Large intestine (tissue), 12 donors: ENCODE measurements at places on chromosomes 7 and 10. TPM values are rescaled to one million over a fixed set of nuclear protein-coding genes. Genes with fewer than 3 reads are reported as not detected.

The SPDYE9 gene
- polyA plus RNA-seq = 0.37 TPM

DNA sequence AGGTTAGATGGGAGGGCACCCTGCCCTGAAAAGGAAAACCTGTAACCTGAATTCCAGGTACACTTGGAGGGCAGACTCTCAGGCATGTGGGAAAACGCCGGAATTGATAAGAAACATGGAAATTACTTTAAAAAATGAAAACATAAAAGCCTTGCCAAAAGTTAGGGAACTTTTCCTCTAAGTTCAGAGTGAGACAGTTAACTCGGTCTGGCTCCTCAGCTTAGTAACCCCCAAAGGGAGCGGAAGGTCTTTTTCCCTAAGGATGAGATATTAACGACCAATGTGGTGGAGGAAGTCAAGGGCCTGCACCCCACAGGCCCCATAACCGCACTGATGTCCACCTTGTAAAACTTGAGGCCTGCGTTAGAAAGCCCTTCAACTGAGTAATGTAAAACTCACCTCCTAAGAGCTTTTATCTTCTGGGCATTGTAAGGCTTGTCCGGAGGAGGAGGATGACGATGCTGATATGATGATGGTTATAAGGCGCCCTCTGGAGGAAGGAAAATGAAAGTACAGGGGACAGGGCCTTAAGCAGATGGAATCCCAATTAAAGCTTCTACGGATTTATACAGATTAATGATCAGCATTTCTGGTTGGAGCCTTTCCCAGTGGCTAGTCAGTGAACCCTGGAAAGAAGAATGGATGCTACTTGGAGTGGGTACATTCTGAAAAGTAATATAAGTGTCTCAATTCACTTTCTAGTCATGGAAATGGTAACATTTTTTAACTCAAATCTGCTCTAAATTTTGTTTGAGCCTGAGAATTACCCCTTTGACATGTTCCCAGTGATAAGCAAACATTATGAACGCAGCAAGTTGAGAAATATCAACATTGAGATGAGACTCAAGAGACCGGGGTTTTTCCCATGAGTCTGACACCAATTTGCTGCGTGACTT, 694 bp downstream of the COL1A2 start:
- peak; percentile 72 for DNase-seq
- H3K27ac ChIP-seq = peak overlapping the region; percentile 83
- peaks cover 11% of the 10 kb centered on the region for H3K4me1 ChIP-seq
- peak overlapping the region; percentile 61 for H3K4me3 ChIP-seq
- H3K27me3 ChIP-seq = peaks cover 19% of the 10 kb centered on the region

The CPVL gene
- 333 TPM for polyA plus RNA-seq

The MALSU1 gene
- polyA plus RNA-seq = 40.0 TPM

DNA sequence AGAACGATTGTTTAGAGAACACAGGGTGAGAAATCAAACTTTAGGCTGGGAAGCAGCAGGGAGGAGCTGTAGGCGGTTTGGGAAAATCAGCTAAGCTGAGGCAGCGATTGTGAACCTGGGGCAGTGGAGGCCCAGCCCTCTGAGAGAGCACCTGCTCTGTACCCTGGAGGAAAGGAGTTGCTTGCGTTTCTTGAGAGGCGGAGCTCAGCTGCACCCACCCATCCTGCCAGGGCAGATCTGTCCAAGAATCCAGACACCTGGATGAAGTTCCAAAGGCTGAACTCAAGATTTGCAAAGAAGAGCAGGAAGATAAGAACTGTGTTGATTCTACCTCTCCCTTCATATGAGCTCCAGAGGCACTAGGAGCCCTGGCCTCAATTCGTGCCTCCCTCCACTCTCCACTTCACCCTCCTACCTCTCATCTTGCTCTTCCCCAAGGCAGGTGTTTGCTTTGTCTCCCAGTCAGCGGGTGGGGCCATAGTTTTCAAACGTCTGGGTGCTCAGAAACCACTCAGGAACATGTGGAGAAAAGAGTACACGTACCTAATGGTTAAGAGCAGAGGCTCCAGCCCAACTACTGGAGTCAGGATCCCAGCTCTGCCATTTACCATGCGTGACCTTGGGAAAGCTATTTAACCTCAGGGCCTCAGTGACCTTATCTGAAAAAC, 21.5 kb upstream of the TMEM213 start:
- peak overlapping the region; percentile 20 for H3K27ac ChIP-seq
- H3K4me3 ChIP-seq = no peak overlapping the region
- peaks cover 5% of the 10 kb centered on the region for H3K4me1 ChIP-seq
- H3K27me3 ChIP-seq = peaks cover 3% of the 10 kb centered on the region

DNA sequence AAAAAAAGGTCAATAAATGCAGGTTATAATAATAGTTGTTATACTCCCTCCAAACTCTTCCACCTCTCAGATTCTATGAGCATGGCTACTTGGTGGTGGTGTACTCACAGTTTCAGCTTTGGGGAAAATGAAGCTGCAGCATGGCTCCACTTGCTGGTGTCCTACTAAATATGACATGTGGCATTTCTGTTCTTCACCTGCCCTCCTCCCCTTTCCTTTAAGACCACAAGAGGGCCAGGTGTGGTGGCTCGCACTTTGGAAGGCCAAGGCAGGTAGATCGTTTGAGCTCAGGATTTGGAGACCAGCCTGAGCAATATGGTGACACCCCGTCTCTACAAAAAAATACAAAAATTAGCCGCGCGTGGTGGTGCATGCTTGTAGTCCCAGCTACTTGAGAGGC, 101.1 kb downstream of the SLC37A3 start:
- no peak overlapping the region for H3K4me3 ChIP-seq
- H3K4me1 ChIP-seq = no peaks in the 10 kb centered on the region
- H3K27me3 ChIP-seq = no peaks in the 10 kb centered on the region
- no peaks in the 10 kb centered on the region for H3K36me3 ChIP-seq
- H3K27ac ChIP-seq = no peak overlapping the region

DNA sequence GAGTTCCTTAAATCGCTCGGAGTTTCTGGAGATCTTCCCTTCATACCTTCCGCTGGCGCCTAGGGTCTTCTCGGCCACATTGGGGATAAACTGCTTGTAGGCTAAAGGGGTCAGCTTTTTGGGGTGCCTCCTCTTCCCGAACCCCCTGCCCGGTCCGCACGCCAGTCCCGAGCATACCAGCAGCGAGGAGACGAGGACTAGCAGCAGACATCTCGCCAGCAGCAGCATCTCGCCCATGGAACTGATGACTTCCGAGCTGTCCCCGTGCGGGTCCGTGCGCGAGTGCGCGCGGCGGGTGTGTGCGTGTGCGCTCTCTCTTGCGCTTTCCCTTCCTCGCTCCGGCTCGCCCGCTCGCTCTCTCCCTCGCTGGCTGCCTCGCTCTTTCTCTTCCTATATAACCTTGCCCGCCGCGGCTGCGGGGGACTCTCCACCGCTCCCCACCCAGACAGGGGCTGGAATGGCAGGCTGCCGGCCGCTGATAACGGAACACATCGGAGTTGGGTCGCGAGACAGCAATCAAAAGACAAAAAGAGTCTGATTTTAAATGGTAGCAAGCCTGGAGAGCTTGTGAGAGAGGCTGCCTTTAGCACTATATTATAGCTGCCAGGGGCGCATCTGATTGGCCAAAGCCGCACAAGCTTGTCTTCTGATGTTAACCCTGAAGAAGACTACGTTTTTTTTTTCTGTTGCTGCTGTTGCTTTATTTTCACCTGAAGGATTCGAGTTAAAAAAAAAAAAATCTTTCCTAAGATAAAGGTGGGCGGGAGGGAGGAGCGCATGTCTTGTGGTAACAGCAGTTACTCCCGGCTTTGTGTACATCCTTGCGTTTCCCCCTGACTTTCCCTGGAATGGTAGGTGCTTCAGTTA, at the start of gene SHH:
Gene SHH, minus strand, starts transcription at position 569 of the 867 bp plus-strand sequence. Its CDS starts 341 bp downstream, at position 228.
- peak within 1 kb of the TSS; percentile 48 for H3K4me3 ChIP-seq
- peaks cover 30% of the 10 kb centered on the region for H3K4me1 ChIP-seq
- H3K27me3 ChIP-seq = peaks cover 83% of the 10 kb centered on the region
- H3K36me3 ChIP-seq = no peaks in the 10 kb centered on the region

DNA sequence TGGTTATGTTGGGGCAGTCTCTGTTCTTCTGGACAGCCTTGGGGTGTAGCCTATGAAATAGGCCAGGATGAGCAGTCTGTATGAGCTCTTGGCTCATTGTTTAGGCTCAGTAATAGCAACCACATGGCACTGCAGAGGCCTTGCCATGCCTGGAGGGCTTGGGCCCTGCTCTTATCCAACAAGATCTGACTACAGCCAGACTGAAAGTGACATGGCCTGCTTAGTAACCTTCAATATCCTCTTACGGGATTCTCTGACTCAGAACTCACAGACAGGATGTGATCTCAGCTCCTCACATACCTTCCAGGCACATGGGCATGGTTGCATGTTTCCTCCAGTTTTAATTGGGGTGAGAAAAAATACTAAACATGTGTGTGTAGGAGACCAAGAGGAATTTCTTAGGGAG, 289.3 kb downstream of the PTEN start:
- DNase-seq = no peak
- no peaks in the 10 kb centered on the region for H3K4me1 ChIP-seq
- H3K27ac ChIP-seq = no peak overlapping the region

GRCh38 chr10:27536437-27536836, 32.3 kb downstream of the RAB18 start:
- H3K4me1 ChIP-seq = no peaks in the 10 kb centered on the region
- DNase-seq = no peak
- H3K36me3 ChIP-seq = peaks cover 35% of the 10 kb centered on the region

GRCh38 chr7:420142-421093, 99.2 kb downstream of the PDGFA start:
- H3K27me3 ChIP-seq = no peaks in the 10 kb centered on the region
- H3K4me3 ChIP-seq = no peak overlapping the region
- H3K27ac ChIP-seq = no peak overlapping the region
- H3K36me3 ChIP-seq = no peaks in the 10 kb centered on the region
- no peak for DNase-seq
- peaks cover 12% of the 10 kb centered on the region for H3K4me1 ChIP-seq

DNA sequence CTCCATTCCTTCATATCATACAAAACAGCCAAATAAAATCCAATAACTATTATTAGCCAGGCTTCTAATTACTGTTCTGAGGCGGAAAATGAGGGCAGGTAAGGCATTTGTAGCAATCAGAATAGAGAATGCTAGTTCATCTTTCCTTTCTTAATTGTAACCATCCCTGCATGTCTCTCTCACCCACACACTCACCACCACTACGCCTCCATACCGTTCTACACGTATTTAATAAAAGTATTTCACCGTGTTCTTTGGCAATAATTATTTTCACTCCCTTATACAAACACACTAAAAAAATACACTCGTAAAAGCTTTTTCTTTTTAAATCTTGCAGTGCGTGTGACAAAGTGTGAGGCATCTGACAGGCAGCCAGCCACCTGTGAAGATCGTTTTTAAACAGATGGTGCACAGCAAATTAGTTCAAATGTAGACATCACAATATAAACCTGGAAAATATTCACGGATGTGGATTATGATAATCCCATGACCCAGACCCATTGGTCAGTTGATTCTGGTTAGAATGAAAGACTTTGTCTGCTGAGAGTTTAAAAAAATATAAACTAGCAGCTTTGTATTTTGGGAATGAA, 653.6 kb downstream of the REEP3 start:
- H3K4me3 ChIP-seq = no peak overlapping the region
- no peak for DNase-seq
- H3K4me1 ChIP-seq = no peaks in the 10 kb centered on the region
- no peaks in the 10 kb centered on the region for H3K27me3 ChIP-seq

The CALCR gene
- 0.34 TPM for polyA plus RNA-seq

DNA sequence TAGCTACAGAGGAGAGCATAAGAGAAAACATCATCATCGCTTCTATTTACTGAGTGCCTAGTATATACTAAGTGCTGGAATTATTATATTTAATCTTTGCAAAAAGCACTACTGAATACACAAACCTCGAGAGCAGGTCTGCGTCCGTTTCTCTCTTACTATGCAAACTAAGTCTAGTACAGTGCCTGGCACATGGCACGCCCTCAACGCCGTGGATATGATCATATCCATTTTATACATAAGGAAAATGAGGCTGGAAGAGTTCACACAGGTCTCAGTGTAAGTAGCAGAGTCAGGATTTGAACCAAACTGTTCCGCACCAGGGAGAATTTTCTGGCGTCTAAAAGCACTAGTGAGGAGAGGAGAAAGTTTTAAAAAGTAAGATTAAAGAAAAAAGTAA, 17.6 kb downstream of the MXI1 start:
- H3K36me3 ChIP-seq = peaks cover 7% of the 10 kb centered on the region
- no peaks in the 10 kb centered on the region for H3K27me3 ChIP-seq
- DNase-seq = no peak
- H3K4me1 ChIP-seq = peaks cover 14% of the 10 kb centered on the region
- H3K27ac ChIP-seq = no peak overlapping the region

- H3K27me3 ChIP-seq = no peaks in the 10 kb centered on the region
- H3K36me3 ChIP-seq = no peaks in the 10 kb centered on the region
- H3K4me3 ChIP-seq = no peak overlapping the region
- H3K27ac ChIP-seq = no peak overlapping the region
These were observed 59.7 kb upstream of the PRSS1 start for GRCh38 chr7:142689439-142690120.

The CHAT gene
- 0.96 TPM for polyA plus RNA-seq

DNA sequence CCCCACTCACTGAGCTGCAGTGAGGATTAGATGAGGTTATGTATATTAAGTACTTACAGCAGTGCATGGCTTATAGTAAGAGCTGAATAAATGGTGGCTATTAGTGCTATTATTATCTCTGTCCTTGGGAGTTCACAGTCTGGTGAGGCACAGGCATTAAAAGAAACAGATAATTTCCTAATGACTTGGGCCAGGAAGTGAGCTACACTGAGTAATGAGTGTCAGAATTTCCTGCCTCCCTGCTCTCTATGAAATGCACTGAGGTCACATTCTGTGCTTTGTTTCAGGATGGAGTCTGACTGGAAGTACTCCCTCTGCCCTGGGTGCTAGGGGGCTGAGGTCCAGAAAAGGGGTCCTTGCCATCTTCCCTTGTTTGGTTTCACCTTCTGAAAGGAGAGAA, 48.7 kb upstream of the LOXL4 start:
- no peak for DNase-seq
- no peak overlapping the region for H3K27ac ChIP-seq
- no peak overlapping the region for H3K4me3 ChIP-seq
- peaks cover 36% of the 10 kb centered on the region for H3K27me3 ChIP-seq

DNA sequence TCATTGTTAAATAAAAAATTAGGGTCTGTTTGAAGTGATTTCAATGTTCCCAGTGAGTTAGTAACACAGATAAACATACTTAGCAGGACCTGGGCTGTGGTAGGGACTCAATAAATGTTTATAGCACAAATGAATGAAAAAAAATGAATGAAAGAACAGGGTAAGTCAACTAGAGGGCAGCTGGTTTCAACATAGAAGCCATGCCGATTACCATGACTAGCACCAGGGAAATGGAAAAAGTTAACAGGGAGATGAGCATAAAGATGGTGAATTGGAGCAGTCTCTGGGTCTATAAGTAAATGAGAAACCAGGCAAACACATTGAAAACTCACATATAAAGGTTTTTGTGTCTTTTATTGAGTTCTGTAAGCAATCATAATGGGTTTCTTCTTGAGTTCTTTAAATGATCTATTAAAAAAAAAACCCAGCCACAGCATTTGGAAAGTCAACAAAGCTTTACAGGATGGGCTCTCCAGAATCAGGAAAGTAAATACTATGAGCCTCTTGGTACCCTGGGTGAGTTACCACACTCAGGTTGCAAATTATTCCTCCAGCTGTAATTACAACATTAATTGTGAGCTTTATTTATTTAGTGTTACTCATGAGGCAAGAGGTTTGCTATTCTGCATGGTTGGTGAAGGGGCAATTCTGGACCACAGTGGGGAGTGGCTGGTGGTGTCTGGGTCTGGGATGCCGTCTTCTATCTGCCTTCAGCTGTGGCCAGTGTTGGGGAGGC, 46.1 kb upstream of the MTPN start:
- H3K36me3 ChIP-seq = no peaks in the 10 kb centered on the region
- DNase-seq = no peak
- H3K27ac ChIP-seq = no peak overlapping the region
- no peak overlapping the region for H3K4me3 ChIP-seq

- no peaks in the 10 kb centered on the region for H3K27me3 ChIP-seq
- no peaks in the 10 kb centered on the region for H3K4me1 ChIP-seq
- no peak overlapping the region for H3K27ac ChIP-seq
- H3K36me3 ChIP-seq = no peaks in the 10 kb centered on the region
These were observed 91.3 kb upstream of the TMEM229A start for GRCh38 chr7:124124201-124124600.

The COL13A1 gene
- 9.6 TPM for polyA plus RNA-seq
